ENCODE measurements at places on chromosomes 5 and 9. TPM values are rescaled to one million over a fixed set of nuclear protein-coding genes. Genes with fewer than 3 reads are reported as not detected.

GRCh38 chr9:36486329-36486932, 86.3 kb upstream of the MELK start:
- no peak for DNase-seq

- no peak for DNase-seq
These were observed 46.2 kb downstream of the RNF145 start for GRCh38 chr5:159163027-159163700.

DNA sequence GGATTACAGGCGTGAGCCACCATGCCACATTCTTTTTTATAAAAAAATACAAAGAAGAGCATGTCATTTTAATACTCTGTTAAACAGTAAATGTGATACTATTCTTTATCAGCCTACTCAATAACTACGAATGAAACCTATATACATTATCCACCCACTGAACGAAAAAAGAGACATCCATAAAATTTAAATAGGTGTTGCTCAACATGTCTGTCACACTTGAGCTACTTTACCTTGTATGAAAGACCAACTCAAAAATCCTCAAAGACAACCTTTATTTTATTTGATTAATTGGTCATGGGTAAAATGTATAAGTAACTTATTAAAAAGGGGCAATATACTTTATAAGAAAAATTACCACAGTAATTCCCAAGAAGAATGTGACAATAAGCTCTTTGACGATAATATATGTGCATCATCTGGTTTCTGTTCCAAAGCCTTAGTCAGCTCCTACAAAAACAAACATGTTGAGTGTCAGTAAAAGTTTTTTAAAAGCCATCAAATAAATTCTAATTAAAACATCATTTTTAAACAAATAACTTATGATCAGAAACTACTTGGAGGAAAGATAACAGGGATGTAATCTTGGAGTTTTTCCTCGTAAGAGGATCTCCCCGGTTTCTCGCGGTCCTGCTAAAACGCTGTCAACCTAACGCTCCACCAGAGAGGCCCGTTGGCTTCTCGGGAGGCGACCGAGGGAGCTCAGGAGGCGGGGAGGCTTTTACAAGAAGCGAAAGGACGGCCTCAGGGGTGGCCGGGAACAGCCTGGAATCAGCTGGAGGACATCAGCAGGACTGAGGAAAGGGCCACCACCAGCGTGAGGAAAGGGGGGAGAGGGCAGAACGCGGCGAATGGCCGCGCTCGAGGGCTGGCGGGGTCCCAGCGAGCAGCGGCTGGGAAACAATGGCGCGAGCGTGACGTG, 13.5 kb upstream of the ANKRD18B start:
- peak; percentile 66 for DNase-seq

GRCh38 chr9:79662537-79662956, 90.8 kb downstream of the TLE4 start:
- DNase-seq = no peak

DNA sequence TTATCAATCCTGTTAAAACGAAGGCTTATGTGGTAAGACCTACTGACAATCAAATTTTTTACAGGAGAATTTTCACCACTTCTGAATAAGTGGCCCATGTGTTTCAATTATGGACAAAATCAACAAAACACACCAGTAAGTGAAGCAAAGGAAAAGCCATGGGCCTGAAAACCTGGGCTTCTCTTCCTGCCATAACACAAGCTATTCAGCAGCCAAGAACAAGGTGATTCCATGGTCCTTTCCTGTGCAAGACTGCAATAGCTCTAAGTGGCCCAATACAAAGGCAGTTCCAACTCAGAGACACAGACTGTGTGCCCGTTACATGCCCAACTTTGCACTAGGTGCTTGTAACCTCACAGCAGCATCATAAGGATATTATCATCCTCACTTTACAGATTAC, 168.5 kb downstream of the EPB41L4A start:
- DNase-seq = no peak

GRCh38 chr9:75200892-75201470, 112.7 kb downstream of the OSTF1 start:
- no peak for DNase-seq

DNA sequence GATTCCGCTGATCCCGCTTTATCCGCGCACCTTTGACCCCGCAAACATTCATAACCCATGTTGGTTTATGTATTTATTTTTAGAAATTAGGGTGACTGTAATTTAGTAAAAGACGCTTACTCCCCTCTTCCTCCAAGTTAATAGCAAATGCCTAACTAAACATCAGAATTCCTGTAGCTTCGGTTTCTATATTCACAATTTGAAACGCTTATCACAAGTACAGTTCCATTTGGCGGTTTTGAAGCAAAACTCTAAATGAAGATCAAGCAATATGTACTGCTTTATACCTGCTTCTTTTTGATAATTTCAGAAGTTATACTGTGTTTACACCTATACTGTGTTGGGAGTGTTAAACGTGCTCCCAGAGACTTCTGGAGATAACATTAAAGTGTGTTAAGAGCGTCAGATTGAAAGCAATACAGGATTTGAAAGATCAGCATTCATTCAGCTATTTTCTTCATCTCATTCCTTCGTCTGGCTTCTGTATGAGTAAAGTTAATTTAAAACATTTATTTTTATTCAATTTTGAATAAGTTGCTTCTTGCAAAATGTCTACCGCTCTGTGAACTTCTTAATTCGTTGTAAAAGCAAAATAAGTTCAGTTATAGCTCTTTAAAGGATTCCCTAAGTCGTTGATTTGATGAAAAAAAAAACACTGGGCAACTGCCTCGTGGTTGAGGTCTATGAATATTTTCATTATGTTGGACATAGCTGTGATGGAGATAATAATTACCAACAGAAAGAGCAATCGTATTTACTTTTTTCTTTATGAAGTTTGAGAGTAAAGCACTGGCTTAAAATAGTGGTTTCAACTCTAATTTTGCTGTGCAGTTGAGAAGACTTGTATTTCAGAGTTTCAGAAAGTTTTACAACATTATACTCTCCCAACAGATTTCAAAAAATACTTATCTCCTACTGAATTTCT, 2.5 kb downstream of the PRDM6 start:
- DNase-seq = no peak

DNA sequence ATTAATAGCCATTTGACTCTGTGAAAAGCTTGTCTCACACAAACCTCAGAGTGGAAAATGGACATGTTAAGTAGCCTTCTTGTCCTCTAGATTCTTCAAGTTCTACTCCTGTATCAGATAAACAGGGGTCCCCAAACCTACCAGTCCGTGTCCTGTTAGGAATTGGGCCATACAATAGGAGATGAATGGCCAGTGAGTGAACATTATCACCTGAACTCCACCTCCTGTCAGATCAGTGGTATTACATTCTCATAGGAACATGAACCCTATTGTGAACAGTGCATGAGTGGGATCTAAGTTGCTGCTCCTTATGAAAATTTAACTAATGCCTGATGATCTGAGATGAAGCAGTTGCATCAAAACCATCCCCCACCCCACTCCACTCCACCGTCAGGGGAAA, 136.3 kb downstream of the TMEM232 start:
- no peak for DNase-seq

- no peak for DNase-seq
These were observed 40.8 kb upstream of the LMNB1 start for GRCh38 chr5:126736141-126736540.

DNA sequence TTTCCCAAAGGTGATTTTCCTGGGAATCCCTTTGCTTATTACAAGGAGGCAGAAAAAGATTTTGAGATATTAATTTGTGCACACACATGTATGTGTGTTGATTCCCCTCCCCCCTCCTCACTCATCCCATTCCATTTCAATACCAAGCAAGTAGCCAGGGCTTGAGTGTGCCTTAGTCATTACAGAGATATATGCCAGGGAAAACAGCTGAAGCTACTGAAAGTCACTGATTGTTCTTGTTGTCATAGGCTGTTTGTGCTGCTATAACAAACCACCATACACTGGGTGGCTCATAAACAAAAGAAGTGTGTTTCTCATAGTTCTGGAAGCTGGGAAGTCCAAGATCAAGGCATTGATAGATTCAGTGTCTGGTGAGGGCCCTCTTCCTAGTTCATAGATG, 158.6 kb downstream of the BAAT start:
- DNase-seq = no peak

DNA sequence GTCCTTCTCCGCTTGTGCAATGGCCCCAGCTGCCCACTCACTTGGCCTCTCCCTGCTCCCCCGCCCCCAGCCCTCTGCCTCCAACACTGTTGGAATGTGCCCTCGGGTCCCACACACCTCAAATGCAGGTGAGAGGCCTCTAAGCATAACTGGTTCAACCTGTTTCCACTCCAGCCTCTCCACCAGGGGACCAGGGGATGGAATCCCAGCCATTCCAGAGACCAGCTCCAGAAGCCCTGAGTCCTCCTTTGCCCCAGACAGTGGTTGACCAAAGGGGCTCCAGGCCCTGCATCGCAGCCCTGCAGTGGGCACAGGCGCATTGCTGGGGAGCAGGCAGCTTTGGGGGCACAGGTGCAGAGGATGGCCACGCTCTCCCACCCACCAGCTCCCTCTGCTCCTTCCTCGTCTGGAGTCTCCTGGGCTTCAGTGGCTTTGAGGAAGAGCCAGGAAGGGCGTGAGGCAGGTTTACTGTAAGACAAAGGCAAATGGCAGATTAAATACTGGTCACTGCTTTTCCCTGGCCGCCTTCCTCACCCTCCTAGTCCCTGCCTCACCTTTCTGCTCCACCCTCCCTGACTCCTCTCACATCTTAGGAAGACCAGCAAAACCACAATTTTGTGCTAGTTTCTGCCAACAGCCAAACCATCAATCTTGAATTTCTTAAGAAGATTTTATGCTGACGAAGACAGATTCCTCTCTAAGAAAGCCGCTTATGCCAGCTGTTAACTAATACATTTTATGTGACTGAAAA, 29.1 kb upstream of the IRX2 start:
- DNase-seq = no peak

GRCh38 chr5:142671266-142671665, 14.6 kb downstream of the FGF1 start:
- DNase-seq = no peak

- DNase-seq = no peak
These were observed 37.4 kb downstream of the CAMK4 start for GRCh38 chr5:111261610-111262009.

- DNase-seq = no peak
These were observed 307.3 kb upstream of the PIK3R1 start for GRCh38 chr5:67908126-67908765.

DNA sequence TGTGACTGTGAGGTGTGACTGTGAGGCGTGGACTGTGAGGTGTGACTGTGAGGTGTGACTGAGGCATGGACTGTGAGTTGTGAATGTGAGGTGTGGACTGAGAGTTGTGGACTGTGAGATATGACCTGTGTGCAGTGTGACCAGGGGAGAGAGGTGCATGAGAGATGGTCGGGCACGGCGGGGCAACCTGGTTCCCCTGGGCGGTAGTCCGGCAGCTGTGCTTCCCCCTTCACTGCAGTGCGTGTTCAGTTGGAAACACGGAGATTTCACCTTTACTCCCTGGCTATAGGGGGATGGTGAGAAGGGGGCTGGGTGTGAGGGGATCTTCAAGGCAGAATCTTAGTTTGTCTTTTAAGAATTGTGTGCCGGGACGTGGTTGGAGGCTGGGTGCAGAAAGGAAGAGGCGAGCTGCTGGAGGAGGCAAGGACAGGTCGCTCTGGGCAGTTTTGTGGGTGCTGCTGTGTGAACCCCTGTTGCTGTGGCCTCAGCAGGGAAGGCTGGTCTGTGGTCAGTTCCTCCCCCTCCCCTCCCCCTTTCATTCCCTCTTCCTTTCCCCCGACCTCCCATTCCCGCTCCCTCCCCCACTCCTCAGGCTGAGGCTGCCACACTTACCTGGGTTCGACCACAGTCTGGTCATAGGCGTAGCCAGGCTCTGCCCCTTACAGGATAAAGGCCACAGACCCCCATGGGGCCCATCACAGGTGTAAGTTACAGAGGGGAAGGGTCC, 39.3 kb downstream of the CEP72 start:
- no peak for DNase-seq

GRCh38 chr5:62143268-62144229, 162.5 kb upstream of the KIF2A start:
- DNase-seq = no peak

DNA sequence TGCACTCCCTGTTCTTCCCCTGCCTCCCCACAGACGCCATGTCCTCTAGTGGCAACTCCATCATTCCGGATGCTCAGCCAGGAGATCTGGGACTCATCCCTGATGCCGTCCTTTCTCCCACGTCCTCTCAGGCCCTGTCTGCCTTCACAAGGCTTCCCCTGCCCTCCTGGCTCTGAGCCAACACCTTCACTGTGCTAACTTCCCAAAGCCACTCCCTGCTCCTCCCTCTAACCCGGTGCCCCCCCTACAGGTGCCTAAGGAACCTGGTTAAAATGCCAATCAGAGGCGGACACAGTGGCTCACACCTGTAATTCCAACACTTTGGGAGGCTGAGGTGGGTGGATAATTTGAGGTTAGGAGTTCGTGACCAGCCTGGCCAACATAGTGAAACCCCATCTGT, 67.6 kb downstream of the LMX1B start:
- DNase-seq = no peak

DNA sequence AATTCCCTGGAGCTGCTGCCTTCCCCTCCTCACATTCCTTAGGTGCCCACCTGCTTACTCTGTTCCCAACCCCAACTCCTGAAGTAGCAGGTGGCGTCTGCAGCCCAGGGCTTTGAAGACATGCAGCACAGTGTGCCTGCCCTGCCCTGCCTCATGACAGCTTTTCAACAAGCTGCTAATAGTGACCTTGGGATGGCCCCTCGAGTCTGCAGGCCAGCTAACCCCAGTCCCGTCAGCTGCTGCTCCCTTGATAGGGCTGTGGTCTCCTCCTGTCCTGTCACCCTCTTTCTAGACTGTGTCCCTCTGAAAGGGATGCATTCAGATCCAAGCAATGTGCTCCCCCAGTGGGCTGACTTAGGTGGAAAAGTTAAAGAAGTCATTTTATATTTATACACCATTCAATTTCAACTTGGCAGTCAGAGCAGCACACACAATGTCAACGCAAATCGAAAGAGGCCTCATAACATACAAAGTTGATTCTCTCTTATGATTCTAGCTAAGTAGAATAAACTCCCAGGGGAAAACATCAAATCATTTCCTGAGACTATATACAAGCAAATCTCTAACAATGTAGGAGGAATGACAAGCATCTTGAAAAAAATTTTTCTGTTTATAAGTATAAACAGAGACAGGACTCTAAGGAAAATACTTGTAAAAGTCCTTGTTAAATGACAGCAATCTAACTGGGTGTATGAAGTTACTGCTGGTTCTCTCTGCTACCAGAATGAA, 37.9 kb downstream of the ADRB2 start:
- DNase-seq = no peak

GRCh38 chr9:128072144-128073021, 4.4 kb downstream of the SLC25A25 start:
- DNase-seq = peak; percentile 60

GRCh38 chr9:130565792-130566191, 13.6 kb upstream of the FUBP3 start:
- no peak for DNase-seq

ZDHHC11 gene
- not detected for total RNA-seq

LHX3 gene
- total RNA-seq = not detected

SHC3 gene
- 0.85 TPM for total RNA-seq

GRIA1 gene
- total RNA-seq = 7.0 TPM

AGPAT2 gene
- total RNA-seq = 129 TPM

GIN1 gene
- total RNA-seq = 0.21 TPM

ESM1 gene
- not detected for total RNA-seq

CRB2 gene
- not detected for total RNA-seq

CCDC69 gene
- 101 TPM for total RNA-seq

TMEM171 gene
- not detected for total RNA-seq

FLT4 gene
- 53.5 TPM for total RNA-seq

C9 gene
- total RNA-seq = 0.96 TPM

COX7C gene
- total RNA-seq = 128 TPM

OBP2B gene
- not detected for total RNA-seq
